ENCODE measurements at places on chromosomes 3 and 15. TPM values are rescaled to one million over a fixed set of nuclear protein-coding genes. Genes with fewer than 3 reads are reported as not detected.

Gene ITGA11
- total RNA-seq, result not detected

Gene DNAH1
- 0.53 TPM for total RNA-seq

Gene VWA5B2
- not detected for total RNA-seq

Gene CCDC39
- not detected for total RNA-seq

Gene TMC3
- total RNA-seq, result not detected

Gene C2CD4A
- not detected for total RNA-seq

Gene PIGZ
- 1.0 TPM for total RNA-seq

Gene ANKRD63
- total RNA-seq, result not detected

Gene GOLGA6B
- total RNA-seq, result not detected

Gene EID1
- 78.2 TPM for total RNA-seq

Gene PIGBOS1
- total RNA-seq, result 8.7 TPM

Gene GOLGA8T
- total RNA-seq, result 0.10 TPM

Gene NTRK3
- total RNA-seq, result not detected

Gene CX3CR1
- total RNA-seq, result not detected

Gene SPINT1
- total RNA-seq, result 121 TPM

Gene RYK
- total RNA-seq, result 81.9 TPM

Gene NPHP3
- total RNA-seq, result 12.8 TPM

Gene CFAP20DC
- 5.6 TPM for total RNA-seq

Gene BRPF1
- total RNA-seq, result 15.3 TPM

Gene UPK1B
- 4.8 TPM for total RNA-seq

Gene LRRC49
- total RNA-seq, result 11.0 TPM

Gene ACAA1
- total RNA-seq, result 45.3 TPM

Gene HACL1
- 18.4 TPM for total RNA-seq

Gene BOC
- total RNA-seq, result 10.5 TPM

Gene TGM4
- total RNA-seq, result 1.3 TPM

Gene NR2E3
- 0.65 TPM for total RNA-seq

Gene SPINK8
- total RNA-seq, result not detected

Gene PTH1R
- total RNA-seq, result not detected

Gene ABHD5
- total RNA-seq, result 24.9 TPM

Gene IL20RB
- total RNA-seq, result 118 TPM

Gene KIF7
- 6.1 TPM for total RNA-seq

Gene CCR8
- not detected for total RNA-seq

Gene SELENOS
- 75.6 TPM for total RNA-seq

Gene GHRL
- not detected for total RNA-seq

Gene FETUB
- total RNA-seq, result 0.07 TPM

Gene RHCG
- total RNA-seq, result 0.54 TPM
